IPS DF 6.9 (cell line): ENCODE measurements at places on chromosomes 12 and 14.

DNA sequence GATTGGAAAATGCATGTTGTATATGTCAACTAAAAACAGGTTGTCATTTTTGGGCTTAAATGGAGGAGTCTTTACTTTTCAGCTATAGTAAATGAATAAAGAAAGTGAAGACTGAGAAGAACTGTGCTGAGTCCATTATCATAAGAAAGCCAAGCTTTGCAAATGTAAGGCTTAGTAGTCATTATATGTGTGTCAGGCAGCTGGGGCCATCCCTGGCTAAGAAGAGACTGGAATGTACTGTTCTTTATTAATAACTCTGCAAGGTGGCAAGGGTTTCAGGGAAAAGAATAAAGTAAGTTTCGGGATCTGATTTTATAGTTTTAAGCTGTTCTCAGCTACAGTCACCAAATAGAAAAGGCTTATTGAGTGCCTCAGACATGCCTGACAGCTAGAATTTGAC is 48.7 kb downstream of the SRGAP1 start:
- no peak for DNase-seq

DNA sequence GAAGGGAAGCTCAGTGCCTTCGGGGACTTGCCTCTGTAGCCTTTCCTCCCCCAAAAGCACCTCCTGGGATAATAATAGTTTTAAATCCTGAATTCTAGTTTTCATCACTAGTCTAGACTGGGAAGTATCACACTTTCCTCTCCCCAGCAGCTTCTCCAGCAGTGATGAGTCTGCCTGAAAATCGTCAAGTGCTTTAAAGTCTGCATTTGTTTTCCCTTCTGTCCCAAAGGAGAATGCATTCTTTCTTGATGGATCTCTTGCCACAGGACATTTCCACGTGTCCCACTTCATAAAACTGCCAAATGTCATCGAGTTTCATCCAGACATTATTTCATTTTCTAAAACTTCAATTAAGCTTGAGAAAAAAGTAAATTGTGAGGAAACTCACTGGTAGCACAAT is 15.0 kb downstream of the CSRP2 start:
- DNase-seq, result no peak

GRCh38 chr14:69055125-69055524 is 76.0 kb upstream of the ACTN1 start:
- DNase-seq, result no peak

DNA sequence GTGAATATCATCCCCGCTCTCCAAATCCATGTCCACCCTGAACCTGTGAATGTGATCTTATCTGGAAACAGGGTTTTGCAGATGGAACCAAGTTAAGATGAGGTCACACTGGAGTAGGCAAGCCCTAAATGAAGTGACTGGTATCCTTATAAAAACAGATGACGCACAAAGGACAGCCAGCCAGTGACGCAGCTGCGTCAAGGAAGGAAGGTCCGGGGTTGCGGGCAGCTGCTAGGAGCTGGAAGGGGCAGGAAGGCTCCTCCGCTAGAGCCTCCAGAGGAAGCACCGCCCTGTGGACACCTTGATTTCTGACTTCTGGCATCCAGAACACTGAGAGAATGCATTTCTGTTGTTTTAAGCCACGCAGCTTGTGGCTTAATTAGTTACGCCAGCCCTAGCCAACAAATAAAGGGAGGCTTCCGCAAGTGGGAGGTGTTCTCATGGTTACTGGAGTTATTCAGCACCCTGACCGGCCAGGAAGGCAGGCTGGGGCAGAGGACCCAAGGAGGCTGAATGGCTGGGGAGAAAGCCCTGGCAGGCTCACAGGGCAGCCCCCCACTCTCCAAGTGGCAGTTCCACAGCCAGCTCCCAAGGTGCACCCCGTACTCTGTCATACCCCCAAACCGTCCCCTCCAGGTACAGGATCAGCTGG is 127.6 kb upstream of the NCOR2 start:
- no peak for DNase-seq

DNA sequence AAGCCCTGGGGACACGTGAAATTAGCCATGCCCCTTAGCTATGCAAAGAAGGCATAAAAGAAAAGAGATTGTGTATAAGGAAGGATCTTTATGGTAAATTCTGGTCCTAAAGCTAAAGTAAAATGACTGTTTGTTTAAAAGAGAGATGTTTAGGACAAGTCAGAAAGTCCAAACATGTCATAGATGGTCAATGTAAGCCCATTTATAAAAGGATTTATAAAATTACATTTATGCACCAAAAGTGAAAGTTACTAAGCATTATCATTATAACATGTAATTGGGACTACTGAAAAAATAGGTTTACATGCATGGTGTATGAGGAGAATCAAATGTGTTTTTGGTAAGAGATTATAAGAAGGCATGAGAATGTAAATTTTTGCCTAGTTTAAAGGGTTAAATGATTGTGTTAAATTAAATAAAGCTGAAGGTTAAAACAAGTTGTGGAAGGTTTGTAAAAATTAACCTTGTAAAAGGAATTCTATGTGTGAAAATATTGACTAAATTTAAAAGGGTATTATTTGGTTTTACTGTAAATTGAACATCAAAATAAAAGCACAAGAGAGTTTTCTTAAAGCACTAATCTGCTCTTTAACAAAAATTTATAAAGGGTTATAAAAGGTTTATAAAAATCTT is 50.4 kb upstream of the TSPAN8 start:
- no peak for DNase-seq

DNA sequence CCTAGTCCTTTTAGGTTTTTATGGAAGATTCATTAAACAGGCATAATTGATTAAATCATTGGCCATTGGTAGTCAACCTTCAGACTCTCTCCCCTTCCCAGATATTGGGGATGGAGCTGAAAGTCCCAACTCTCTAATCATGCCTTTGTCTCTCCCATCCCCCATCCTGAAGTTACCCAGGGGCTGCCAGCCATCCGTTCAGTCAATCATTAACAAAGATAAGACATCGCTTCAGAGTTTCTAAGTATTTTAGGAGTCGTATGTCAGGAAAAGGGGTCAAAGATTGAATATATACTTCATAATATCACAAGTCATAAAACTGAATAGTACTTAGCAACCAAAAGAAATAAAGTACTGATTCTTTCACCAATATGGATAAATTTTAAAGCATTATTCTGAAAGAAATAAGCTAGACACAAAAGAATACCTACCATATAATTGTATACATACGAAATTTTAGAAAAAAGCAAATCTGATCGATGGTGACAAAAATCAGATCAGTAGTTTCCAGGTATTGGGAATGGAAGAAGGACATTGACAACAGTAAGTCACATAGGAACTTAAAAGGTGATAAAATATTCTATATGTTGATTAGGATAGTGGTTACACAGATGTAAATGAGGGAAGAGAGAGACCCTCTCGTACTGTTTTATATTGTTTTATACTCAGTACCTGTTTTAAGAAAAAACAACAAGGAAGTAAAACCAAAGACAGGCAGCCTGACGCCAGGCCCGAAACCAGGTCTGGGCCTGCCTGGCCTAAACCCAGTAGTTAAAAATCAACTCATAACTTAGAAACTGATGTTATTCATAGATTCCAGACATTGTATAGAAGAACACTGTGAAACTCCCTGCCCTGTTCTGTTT is 414.4 kb downstream of the DAD1 start:
- no peak for DNase-seq

DNA sequence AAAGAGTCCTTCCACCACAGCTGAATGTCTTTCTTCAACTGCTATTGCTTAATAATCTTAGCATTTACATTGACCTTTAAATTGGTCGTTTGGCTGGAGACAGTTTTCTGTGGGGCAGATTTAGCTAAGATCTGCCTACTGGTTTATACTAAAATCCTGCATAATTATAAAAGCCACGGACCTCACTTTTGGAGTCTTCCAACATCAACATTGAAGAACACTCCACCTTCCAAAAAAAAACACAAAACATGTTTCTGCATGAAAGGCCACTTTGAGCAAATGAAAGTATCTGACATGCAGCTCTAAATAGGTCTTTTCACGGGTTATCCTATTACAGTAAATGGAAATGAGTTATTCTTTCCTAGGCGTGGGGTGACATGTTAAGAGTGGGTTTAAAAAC is 57.0 kb upstream of the KRR1 start:
- DNase-seq, result no peak

GRCh38 chr14:100775351-100775830 is 48.7 kb downstream of the DLK1 start:
- no peak for DNase-seq

- no peak for DNase-seq
These were observed 16.1 kb upstream of the NUAK1 start for GRCh38 chr12:106154751-106155273.

DNA sequence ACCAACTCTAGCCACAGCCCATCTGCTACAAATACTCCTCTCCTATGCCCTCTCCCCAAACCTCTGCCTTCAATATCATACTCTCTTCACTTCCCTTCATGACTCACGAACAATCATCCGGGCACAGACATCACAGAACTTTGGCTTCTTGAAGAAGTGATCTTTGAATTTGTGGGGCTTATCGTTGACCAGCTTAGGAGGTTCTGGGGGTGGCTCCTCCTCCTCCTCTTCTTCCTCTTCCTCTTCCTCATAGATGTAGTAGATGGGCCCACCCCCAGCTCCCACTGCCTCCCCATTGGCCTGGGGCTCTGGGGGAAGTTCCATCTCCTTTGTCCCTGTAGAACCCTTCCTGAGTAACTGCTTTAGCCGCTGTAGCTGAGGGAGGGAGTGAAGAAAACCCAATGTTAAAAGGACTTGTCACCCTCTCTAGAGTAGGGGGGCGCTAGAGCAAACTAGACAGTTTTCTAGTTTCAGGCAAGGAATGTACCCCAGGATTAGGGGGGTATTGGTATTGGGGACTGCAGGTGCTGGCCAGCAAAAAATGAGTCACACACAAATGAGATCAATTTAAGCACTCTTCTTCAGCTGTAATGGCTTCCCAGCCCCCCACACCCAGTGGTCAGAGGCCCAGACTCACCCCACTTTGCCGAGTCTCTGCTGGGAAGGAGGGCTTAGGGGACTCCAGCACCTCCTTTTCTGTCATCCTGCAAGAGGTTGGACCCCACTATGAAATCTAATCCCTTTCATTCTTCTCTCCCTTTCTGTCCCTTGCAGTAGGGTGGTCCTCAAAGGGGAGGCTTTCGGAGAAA is 1.8 kb downstream of the STAC3 start:
- DNase-seq, result no peak

GRCh38 chr14:26601856-26602255 is 4.0 kb upstream of the NOVA1 start:
- DNase-seq, result no peak

- no peak for DNase-seq
These were observed 13.3 kb downstream of the REM2 start for GRCh38 chr14:22896356-22896755.

DNA sequence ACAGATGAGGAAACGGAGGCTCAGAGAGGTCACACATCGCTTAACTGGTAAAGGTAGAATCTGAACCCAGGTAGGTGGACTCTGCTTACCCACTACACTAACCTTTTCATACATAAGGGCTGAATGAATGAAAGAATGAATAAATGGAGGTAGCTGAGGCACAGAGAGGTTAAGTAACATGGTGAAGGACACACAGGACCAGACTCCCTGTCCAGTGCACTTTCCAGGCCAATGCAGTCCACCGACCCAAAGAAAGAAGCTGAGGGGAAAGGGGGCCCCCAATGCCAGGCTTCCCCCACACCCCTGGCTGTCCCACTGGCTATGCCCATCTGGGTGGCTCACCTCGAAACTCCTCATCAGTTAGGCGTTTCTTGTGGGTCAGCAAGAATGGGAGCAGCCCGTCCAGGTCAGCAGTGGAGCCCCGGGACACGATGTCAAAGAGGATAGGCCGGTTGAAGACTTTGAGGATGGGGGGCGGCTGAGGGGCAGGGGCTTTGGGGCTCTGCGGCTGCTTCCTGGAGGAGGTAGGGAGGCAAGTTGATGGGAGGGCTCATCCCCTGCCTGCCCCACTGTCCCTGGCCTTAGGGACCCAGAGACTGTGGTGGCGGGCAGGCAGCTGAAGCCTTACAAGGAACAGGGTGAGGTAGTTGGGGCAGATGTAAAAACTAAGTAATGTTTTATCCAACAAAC is 25.1 kb downstream of the TRPV4 start:
- no peak for DNase-seq

DNA sequence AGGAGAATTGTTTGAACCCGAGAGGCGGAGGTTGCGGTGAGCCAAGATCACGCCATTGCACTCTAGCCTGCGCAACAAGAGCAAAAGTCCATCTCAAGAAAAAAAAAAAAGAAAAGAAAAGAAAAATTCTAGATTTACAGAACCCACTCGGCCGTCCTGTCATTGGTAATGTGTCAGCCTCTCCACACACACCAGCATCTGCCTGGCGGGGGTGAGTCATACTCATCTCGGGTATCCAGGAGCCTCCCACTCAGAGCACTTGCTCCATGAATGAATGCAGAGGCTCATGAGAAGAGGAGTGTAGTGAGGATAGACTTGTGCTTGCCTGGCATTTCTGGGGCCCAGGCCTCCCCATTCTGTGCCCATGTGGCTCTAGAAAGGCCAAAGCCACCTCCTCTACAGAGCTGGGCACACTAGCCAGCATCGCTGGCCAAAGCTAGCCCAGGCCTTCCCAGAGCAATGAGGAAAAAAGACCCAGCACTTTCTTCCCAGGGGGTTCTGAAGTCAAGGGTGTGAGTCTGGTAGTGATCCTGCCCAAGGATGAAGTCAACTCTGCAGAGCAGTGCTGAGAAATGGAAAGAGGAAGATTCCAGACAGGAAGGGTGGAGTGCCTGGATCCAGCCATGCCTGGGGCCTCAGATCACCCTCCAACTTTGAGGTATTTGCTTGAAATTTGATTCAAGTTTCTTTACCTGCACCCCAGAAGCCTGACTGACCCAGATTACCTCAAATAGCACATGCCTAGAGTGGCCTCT is 31.2 kb upstream of the KLC1 start:
- DNase-seq, result no peak

- DNase-seq, result no peak
These were observed 286.6 kb upstream of the FLRT2 start for GRCh38 chr14:85243321-85243720.

GRCh38 chr14:21509432-21510143 is 1.6 kb downstream of the METTL3 start:
- no peak for DNase-seq

DNA sequence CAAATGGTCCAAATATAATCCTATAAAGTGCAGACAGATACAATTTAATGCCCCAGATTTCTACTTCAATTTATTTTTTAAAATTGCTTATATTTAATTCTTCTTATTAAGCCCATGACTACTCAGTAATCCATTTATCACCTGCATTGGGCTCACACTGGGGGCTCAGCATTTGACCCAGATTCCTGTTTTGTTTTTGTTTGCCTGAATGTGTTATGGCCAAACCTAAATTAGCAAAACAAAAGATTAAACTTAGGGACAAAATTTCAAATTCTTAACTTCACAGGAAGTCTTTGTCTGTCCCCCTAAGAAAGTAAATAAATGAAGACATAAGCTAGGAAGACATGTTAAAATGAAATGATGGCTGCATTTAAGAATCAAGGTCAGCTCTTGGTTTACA is 322.3 kb downstream of the RMST start:
- DNase-seq, result peak; percentile 18

- DNase-seq, result peak; percentile 35
These were observed 25.1 kb downstream of the MEG3 start for GRCh38 chr14:100850841-100851585.

DNA sequence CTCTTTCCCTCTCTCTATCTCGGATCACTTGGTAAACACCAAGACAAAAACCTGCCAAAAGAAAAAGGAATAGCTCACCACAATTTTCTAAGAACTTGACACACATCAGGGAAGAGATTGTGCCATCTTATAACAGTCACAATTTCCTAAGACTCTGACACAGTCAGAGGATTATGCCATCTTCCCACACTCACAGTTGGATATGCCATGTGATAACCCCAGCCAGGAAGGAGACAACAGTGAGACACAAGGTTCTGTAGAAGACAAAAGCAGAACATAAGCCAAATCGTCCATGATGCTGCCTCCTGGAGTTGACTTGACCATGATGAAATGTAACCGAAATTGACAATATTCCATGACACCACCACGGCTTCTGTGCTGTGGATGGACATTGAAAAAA is 2.8 kb upstream of the CLEC9A start:
- DNase-seq, result no peak
